ENCODE measurements at places on chromosomes 3 and 15. TPM values are rescaled to one million over a fixed set of nuclear protein-coding genes. Genes with fewer than 3 reads are reported as not detected.

The TMEM207 gene
- not detected for total RNA-seq

The IDH2 gene
- 185 TPM for total RNA-seq

The RETNLB gene
- total RNA-seq: not detected

The ASB14 gene
- total RNA-seq: not detected

The PLSCR5 gene
- not detected for total RNA-seq

The SENP8 gene
- total RNA-seq: 2.1 TPM

The FEZF2 gene
- total RNA-seq: not detected

The GOLGA6L10 gene
- total RNA-seq: 0.52 TPM

The SPTSSB gene
- 0.52 TPM for total RNA-seq

The NRG4 gene
- not detected for total RNA-seq

The GP9 gene
- not detected for total RNA-seq

The MESP2 gene
- total RNA-seq: not detected

The HAPLN3 gene
- total RNA-seq: 6.3 TPM

The ZNF654 gene
- 12.5 TPM for total RNA-seq

The STRC gene
- under 0.01 TPM for total RNA-seq
